ENCODE measurements at places on chromosomes 7 and 10.

GRCh38 chr7:27200761-27201579 is 1.1 kb upstream of the HOXA13 start:
- no peak overlapping the region for H3K4me3 ChIP-seq
- H3K27ac ChIP-seq: peak overlapping the region; percentile 8
- peaks cover 47% of the 10 kb centered on the region for H3K27me3 ChIP-seq
- no peaks in the 10 kb centered on the region for H3K36me3 ChIP-seq
- H3K4me1 ChIP-seq: no peaks in the 10 kb centered on the region
- DNase-seq: no peak

GRCh38 chr7:143359771-143360353 is 2.7 kb downstream of the FAM131B start:
- no peaks in the 10 kb centered on the region for H3K27me3 ChIP-seq
- DNase-seq: no peak
- H3K4me3 ChIP-seq: no peak overlapping the region
- no peaks in the 10 kb centered on the region for H3K4me1 ChIP-seq
- no peak overlapping the region for H3K27ac ChIP-seq

DNA sequence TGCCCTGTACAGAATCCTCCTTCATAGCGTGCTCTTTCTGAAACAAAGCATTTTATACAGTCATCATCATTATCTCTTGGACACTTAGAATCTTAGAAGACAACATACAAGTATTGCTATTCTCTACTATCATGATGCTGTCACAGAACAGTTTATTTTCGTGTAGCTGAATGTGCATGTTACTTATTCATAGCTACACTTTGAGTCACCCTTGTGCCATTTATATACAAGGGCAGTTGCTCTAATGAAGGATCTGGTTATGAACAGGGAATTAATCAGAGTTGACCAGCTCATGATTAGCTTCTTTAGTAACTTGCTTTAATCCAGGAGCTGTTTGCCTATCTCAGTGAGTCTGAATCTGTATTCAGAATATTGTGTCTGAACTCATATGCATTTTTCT is 11.2 kb downstream of the CASP2 start:
- H3K36me3 ChIP-seq: no peaks in the 10 kb centered on the region
- no peak overlapping the region for H3K27ac ChIP-seq
- no peak overlapping the region for H3K4me3 ChIP-seq
- H3K4me1 ChIP-seq: no peaks in the 10 kb centered on the region
- H3K27me3 ChIP-seq: no peaks in the 10 kb centered on the region
- DNase-seq: no peak

GRCh38 chr10:62050346-62050892 is 148.9 kb downstream of the ARID5B start:
- DNase-seq: no peak
- peak overlapping the region; percentile 90 for H3K27ac ChIP-seq
- no peaks in the 10 kb centered on the region for H3K27me3 ChIP-seq
- peak overlapping the region; percentile 77 for H3K4me3 ChIP-seq
- H3K36me3 ChIP-seq: no peaks in the 10 kb centered on the region
- no peaks in the 10 kb centered on the region for H3K4me1 ChIP-seq

GRCh38 chr7:96069401-96069800 is 252.5 kb downstream of the SLC25A13 start:
- DNase-seq: no peak
- H3K4me1 ChIP-seq: no peaks in the 10 kb centered on the region
- H3K27ac ChIP-seq: no peak overlapping the region

DNA sequence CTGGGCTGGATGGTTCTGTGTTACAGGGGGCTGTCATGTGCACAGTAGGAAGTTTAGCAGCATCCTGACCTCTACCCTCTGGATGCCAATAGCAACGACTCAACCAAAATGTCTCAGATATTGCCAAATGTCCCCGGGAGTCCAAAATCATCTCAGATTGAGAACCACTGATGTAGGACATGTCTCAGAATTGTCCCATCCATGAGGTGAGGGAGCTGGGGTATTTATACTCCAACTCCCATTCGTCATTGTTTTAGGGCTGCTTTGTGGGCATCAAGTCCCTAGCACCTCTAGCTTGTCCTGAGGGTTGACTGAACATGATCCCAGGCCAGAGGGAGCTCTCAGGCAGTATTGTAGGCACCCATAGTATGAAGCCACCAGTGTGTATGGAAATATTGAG is 25.2 kb upstream of the COMTD1 start:
- H3K27me3 ChIP-seq: no peaks in the 10 kb centered on the region
- H3K4me3 ChIP-seq: no peak overlapping the region
- no peak overlapping the region for H3K27ac ChIP-seq
- H3K4me1 ChIP-seq: peaks cover 4% of the 10 kb centered on the region

GRCh38 chr7:41774966-41775365 is 72.1 kb upstream of the INHBA start:
- no peaks in the 10 kb centered on the region for H3K4me1 ChIP-seq
- H3K4me3 ChIP-seq: no peak overlapping the region
- no peaks in the 10 kb centered on the region for H3K27me3 ChIP-seq
- DNase-seq: no peak
- H3K27ac ChIP-seq: no peak overlapping the region

DNA sequence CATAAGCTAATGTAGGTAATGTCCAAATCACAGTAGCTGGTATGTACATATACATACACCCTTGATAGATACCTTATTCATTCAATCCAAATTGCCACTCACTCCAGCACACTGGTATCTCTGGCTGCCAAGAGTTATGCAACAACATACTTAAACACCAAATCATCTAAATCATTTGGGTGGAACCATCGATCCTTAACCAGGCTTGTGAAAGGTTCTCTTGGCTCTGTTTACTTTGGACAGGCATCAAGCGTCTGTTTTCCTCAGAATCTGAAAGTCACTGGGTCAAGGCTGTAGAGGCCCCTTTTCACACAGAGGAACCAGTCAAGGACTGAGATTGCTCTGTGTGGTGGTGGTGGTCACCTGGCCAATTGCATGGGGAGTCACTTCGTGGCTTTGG is 24.6 kb downstream of the JAZF1 start:
- H3K27me3 ChIP-seq: no peaks in the 10 kb centered on the region
- no peak overlapping the region for H3K27ac ChIP-seq
- no peak overlapping the region for H3K4me3 ChIP-seq
- H3K36me3 ChIP-seq: no peaks in the 10 kb centered on the region
- no peaks in the 10 kb centered on the region for H3K4me1 ChIP-seq
- DNase-seq: no peak

- no peak for DNase-seq
- H3K4me3 ChIP-seq: no peak overlapping the region
- H3K27me3 ChIP-seq: no peaks in the 10 kb centered on the region
- H3K27ac ChIP-seq: no peak overlapping the region
These were observed 239.2 kb upstream of the AKR1E2 start for GRCh38 chr10:4586776-4587175.

DNA sequence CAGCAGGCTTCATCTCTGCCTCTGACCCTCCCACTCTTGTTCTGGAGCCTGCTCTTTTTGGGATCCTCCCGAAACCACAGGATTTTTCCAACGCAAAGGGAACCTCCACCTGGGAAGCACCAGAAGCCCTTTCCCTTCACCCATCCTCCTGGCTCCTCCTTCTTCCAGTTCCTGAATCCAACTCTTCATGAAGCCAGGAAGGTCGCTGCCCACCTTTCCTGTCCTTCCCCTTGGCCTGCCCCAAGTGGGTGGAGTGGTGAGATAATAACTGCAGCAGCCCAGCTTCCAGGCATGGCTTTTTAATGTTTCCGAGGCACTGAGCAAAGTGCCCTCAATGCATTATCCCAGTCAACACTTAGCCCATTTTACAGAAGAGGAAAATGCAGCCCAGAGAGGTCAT is 70.8 kb upstream of the EEPD1 start:
- no peaks in the 10 kb centered on the region for H3K36me3 ChIP-seq
- H3K27me3 ChIP-seq: no peaks in the 10 kb centered on the region
- H3K4me3 ChIP-seq: no peak overlapping the region
- H3K4me1 ChIP-seq: no peaks in the 10 kb centered on the region

DNA sequence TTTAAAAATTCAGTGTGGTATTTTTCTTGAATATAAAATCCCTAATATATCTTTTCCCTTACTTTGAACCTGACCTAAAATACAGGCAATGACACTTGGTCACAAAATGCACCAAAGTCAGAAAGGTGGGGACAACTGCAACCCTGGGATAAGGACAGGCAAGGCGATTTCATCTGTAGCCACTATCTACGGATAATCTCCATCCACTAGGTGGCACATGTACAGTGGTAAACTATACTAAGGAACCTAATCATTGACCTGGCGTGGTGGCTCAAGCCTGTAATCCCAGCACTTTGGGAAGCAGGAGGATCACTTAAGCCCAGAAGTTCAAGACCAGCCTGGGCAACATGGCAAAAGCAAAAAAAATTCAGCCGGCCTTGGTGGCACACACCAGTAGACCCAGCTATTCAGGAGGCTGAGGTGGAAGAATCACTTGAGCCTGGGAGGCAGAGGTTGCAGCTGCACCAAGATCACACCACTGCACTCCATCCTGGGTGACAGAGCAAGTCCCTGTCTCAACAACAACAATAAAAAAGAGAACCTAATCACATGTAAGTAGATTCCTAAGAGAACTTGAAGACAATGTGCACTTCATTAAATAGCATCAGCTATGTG is 98.9 kb downstream of the KMT2C start:
- H3K4me3 ChIP-seq: no peak overlapping the region
- no peak overlapping the region for H3K27ac ChIP-seq
- H3K36me3 ChIP-seq: no peaks in the 10 kb centered on the region
- H3K4me1 ChIP-seq: no peaks in the 10 kb centered on the region

DNA sequence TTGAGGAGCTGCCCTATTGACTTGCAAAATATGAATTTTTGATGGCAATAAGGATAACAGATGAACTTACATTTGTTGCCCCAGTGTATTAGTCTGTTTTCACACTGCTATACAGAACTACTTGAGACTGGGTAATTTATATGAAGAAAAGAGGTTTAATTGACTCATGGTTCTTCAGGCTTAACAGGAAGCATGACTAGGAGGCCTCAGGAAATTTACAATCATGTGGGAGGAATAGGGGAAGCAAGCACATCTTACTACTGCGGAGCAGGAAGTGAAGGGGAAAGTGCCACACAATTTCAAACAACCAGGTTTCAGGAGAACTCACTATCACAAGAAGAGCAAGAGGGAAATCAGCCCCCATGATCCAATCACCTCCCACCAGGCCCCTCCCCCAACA is 57.9 kb downstream of the ZNF22 start:
- H3K4me3 ChIP-seq: no peak overlapping the region
- H3K4me1 ChIP-seq: no peaks in the 10 kb centered on the region

GRCh38 chr7:4851459-4852422 is 10.1 kb downstream of the PAPOLB start:
- no peak overlapping the region for H3K4me3 ChIP-seq
- H3K27me3 ChIP-seq: no peaks in the 10 kb centered on the region
- H3K27ac ChIP-seq: no peak overlapping the region
